ENCODE measurements at places on chromosomes 13 and 19.

- DNase-seq = no peak
These were observed 2.9 kb upstream of the PCDH8 start for GRCh38 chr13:52851137-52851962.

- no peak for DNase-seq
These were observed 66.5 kb upstream of the ANKRD10 start for GRCh38 chr13:110981379-110981778.

- no peak for DNase-seq
These were observed 7.1 kb downstream of the HNRNPM start for GRCh38 chr19:8451885-8452284.

GRCh38 chr13:63605403-63605802 lies 2189.8 kb upstream of the PCDH20 start:
- DNase-seq = no peak

GRCh38 chr19:16676101-16676798 lies 15.3 kb downstream of the TMEM38A start:
- DNase-seq = no peak

DNA sequence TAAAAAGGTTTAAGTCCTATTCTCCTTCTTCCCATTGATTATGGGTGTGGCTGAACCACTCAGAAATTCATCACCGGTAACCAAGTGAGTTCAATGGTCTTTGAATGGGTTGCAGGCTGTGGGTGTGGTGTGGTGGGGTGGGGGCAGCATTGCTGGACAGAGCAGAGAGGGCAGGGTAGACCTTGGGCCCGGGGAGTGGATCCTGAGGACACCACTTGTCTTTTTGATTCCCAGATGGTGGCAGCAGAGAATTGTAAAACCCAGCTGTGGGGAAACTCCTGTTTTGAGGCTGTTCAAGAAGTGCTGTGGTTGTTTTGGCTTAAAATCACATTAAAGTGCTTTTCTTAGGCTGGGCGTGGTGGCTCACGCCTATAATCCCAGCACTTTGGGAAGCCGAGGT lies 45.8 kb upstream of the RGCC start:
- peak; percentile 39 for DNase-seq

- DNase-seq = no peak
These were observed 6.6 kb downstream of the MEGF8 start for GRCh38 chr19:42332059-42332458.

GRCh38 chr19:54399189-54399588 lies 16.1 kb upstream of the TTYH1 start:
- no peak for DNase-seq

DNA sequence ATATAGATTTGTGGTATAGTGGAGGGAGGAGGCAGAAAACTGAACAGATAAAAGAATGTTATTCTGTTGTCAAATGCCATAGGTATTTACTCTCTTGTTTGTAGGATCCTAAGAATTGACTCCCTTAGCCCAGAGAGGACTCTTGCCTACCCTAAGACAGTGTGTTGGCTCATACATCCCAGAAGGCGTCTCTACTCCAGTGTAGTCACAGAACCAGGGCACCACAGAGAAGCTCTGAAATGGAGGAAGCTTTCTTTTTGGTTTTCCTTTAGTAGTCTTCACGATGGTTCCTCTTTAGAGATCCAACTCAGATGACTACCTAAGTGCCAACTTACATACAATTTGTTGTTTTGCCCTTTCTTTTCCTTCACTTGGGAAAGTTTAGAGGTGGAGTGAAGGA lies 14.0 kb downstream of the GPR183 start:
- DNase-seq = no peak

DNA sequence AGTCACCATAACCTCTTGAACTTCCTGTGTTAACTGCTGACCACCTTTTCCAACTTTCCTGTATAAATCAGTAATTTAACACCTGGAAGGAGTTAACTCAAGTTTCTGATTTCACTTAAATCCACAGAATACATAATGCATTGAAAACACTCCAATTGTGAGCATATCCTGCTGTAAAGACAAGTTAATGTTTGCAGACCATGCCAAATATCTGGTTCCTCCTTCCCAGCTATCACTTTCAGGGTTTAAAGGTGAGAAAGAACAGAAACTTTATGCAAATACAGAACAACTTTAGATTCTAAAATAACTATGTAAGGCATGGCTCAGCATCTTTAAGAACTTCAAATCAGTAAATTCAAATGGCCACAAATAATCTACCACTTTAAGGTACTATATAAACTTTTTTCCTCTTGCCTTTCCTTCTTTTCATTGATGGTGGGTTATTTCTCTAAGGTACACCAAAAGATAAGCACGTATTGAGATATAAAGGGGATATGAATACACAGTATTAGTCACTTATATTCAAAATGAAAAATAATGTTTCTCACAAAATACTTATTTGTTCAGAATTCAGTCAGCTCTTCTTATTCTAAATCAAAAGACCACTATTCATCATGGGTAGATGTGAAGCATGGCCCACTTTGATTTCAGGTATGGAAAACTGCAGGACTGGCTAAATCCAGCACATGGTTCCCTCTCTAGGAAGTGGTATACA lies 6.6 kb upstream of the TPTE2 start:
- no peak for DNase-seq

GRCh38 chr19:47752440-47753211 lies 7.3 kb downstream of the NOP53 start:
- DNase-seq = no peak

DNA sequence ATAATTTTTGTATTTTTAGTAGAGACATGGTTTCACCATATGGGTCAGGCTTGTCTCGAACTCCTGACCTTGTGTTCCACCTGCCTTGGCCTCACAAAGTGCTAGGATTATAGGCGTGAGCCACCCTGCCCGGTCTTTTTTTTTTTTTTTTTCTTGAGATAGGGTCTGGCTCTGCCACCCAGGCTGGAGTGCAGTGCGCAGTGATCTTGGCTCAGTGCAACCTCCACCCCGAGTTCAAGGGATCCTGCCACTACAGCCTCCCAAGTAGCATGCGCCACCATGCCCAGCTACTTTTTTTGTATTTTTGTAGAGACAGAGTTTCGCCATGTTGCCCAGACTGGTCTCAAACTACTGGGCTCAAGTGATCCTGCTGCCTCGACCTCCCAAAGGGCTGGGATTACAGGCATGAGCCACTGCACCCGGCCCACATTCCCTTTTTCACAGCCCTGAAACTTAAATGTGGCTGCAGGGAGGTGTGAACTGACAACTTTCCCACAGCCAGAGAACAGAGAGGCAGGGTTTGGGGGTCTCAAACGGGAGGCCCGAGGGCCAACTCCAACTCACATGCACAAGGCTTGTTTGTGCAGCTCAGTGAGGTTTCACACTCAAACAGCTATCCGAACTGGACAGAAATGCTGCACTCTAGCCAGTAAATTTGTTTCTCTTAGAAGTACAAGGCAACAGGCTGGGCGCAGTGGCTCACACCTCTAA lies 4.4 kb upstream of the S1PR5 start:
- no peak for DNase-seq

DNA sequence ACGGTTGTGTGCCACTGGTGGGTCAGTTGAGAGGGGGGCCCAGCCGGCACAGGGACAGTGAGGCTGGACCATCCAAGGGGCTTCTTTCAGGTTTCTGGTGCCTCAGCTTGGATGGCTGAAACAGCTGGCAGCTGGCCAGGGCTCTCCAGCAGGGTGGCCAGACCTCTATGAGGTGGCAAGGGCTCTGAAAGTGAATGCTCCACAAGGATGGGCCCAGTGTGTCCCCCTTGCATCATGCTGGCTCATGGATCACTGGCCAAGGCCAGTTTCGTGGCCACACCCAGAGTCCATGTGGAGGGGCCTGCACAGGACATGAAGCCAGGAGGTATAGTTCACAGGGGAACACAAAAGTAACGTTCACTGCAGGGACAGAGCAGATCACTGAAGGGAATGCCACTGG lies 49.6 kb downstream of the CDADC1 start:
- DNase-seq = no peak

- no peak for DNase-seq
These were observed 37.7 kb downstream of the MYO9B start for GRCh38 chr19:17113127-17113785.

DNA sequence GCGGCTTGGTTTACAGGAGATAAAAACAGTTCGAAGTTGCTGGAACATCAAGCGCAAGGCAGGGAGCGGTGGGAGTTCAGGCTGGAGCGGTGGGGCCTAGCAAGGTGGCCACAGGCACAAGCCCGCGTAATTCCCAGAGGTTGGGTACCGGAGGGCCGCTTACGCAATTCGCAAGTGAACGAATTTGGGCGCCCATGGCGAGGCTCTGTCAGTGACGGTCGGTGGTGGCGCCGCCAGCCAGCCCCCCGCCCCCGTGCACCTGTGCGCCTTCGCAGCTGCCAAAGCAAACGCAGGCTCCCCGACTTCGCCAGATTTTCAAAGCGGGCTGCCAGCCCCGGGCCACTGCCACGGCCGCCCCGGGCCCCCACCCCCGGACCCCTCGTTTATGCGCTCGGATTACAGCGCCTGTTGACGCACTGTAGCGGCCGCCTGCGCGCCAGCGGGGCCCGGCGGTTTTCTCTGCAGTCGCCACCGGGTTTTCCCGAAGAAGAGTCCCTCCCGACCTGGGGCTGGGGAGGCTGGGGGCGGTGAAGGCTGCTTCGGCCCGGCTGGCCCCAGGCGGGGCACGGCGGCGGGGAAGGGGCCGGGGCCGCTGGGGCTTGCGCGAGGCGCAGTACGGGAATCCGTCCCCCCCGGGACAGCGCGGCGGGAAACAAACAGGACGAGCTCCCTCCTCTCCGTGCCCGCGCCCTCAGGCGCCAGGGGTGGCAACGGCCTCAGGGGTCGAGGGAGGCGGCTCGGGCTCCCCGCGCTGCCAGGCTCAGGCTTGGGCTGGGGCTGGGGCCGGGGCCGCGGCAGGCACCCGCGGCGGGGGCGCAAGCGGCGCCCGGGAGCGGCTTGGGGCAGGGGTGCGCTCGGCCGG lies 709 bp downstream of the N4BP2L1 start:
- DNase-seq = peak; percentile 34

DNA sequence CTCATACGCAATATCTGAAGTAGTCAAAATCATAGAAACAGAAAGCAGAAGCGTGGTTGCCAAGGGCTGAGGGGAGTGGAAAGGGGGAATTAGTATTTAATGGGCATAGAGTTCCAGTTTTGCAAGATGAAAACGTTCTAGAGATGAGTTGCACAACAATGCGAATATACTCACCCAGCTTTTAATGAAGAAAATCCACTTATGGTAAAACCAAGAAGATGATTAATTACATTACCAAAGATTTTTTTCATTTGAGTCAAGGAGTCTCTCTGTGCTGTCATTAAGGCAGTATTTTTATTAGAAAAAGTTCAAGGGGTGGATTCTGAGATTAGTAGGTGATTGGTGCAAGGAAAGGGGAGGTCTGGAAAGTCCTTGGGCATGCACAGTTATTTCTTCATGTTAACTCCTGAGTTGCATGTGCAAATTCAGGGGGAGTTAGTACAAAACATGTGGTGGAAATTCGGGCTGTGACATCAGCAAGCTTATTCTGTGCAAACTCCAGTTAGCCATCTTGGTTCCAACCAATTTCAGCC lies 6.9 kb upstream of the CBY2 start:
- DNase-seq = no peak

DNA sequence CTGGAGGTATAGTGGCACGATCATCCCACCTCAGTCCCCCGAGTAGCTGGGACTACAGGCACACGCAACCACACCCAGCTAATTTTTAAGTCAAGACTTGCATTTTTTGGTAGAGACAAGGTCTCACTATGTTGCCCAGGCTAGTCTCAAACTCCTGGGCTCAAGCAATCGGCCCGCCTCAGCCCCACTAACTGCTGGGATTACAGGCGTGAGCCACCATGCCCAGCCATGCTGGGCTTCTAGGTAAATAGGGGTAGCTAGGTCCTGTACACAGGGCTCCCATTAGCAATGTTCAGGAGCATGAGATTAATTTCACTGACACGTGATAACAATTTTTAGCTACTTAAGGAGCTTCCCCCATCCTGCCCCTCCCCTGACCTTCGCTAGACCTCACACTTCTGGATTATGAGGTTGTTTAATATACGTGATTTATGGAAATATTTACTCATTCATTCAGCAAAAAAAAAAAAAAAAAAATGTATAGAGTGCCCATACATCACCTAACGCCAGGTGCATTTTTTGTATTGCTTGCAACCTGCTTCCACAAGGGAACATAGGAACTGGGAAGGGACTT lies 19.2 kb downstream of the TMEM272 start:
- no peak for DNase-seq

GRCh38 chr19:6047741-6048251 lies 62.5 kb downstream of the RFX2 start:
- no peak for DNase-seq

GRCh38 chr13:98500963-98501421 lies 75.9 kb downstream of the STK24 start:
- DNase-seq = no peak

GRCh38 chr13:75702476-75702875 lies 66.3 kb downstream of the LMO7 start:
- DNase-seq = no peak

- DNase-seq = no peak
These were observed 66.3 kb downstream of the KCTD15 start for GRCh38 chr19:33862981-33863380.

- DNase-seq = no peak
These were observed 45.6 kb downstream of the ANKRD10 start for GRCh38 chr13:110869231-110869804.

- no peak for DNase-seq
These were observed 11.6 kb downstream of the URI1 start for GRCh38 chr19:29953352-29954247.

- DNase-seq = no peak
These were observed 9.9 kb downstream of the CEACAM4 start for GRCh38 chr19:41616792-41617621.

GRCh38 chr13:91845612-91846011 lies 447.2 kb downstream of the GPC5 start:
- no peak for DNase-seq

DNA sequence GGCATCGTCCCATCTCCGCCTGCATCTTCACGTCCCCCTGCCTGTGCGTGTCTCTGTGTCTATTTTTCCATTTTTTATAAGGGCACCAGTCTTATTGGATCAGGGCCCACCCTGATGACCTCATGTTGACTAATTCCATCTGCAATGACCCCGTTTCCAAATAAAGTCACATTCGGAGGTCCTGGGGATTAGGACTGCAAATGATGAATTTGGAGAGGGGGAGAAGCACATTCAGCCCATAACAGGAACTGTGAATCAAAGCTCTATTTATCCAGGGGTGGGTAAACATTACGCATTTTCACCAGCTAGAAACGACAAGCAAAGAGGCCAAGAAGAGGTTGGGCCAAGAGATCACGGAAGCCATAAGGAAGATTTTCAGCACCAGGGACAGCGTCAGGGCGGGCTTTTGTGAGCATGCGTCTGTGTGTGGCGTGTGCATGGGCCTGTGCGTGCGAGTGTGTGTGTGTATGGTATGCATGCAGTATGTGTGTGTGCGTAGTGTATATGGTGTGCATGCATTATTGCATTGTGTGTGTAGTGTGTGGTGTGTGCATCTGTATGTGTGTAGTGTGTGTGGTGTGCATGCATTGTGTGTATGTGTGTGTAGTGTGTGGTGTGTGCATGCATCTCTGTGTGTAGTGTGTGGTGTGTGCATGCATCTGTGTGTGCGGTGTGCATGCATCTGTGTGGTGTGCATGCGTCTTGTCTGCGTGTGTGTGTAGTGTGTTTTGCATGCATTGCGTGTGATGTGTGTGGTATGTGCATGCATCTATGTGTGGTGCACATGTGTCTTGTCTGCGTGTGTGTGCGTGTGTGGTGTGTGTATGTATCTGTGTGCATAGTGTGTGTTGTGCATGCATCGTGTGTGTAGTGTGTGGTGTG lies 19.6 kb downstream of the CELF5 start:
- DNase-seq = no peak

GRCh38 chr19:5913739-5914357 lies at the start of gene CAPS:
Gene CAPS, plus strand, starts transcription at chr19:5914254. Its CDS starts 153 bp downstream, at chr19:5914407.
- DNase-seq = no peak
